ENCODE measurements at places on chromosomes 6 and 20. TPM values are rescaled to one million over a fixed set of nuclear protein-coding genes. Genes with fewer than 3 reads are reported as not detected.
A peak's percentile ranks its signal among the peaks of the same experiment; 100 is the strongest.

Gene HCRTR2
- not detected for total RNA-seq

GRCh38 chr6:40999569-40999968, 39.5 kb downstream of the UNC5CL start:
- DNase-seq, result peak; percentile 72

DNA sequence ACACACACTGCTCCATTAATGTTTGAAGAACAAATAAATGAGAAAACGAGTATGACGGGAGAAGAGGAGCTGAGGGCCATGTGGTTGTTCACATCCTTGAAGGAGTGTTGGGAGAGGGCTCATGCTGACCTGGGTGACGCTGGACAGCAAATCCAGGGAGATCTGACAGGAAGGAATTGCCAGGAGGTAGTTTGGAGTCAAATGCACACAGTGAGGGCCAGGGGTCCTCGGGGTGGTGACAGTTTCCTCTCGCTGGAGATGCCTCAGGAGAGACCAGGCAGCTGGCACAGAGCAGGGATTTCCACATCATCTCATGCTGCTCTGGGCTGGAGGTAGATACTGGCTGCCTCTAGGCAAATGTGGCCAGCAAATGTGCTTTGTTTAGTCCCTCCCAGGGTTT, 2.0 kb upstream of the TMEM181 start:
- no peak for DNase-seq

Gene MMP24
- 0.20 TPM for total RNA-seq

Gene TNXB
- 24.7 TPM for total RNA-seq

- DNase-seq, result no peak
Measured at GRCh38 chr6:36914227-36914794, 28.6 kb downstream of the C6orf89 start.

DNA sequence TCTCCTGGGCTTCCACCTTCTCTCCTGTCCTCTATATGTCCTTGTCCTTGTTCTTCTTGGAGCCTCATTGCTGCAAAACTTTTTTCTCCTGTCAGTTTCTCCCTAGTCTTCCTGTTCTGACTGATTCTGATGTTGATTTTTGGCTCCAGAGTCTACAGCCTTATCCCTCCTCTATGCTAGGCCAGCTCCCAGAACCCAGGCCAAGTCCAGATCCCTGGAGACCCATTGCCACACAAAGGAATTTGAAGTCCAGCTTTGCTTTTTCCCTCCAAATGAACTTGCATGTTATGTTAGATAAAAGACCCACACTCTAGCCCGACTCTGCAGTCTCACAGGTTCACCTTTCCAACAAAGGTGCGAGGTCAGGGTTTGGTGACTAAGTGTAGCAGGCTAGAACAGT, 203.1 kb downstream of the FNDC1 start:
- no peak for DNase-seq

Gene ZSWIM3
- 1.5 TPM for total RNA-seq

GRCh38 chr6:170013815-170014214, 262.4 kb downstream of the ERMARD start:
- DNase-seq, result no peak

DNA sequence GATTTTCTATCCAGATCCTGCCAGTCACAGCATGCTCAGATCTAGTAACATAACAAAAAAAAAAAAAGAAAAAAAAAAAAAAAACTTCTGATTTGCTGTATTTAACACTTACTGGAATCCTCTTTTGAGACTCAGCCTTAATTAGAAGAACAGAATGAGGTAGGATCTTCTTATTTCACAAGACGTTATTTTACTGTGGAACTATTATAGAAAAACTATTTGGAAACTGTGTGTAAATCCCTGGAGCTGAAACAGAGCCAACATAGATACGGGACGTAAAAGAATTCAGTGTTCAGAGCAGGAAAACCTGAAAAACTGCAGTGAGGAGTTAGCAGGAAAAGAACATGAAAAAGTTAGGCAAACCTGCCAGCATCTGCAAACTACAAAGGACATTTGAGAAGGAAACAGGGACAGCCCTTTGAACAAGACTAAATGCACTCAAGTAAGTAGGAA, 3.4 kb upstream of the ZNF217 start:
- no peak for DNase-seq

GRCh38 chr6:132491303-132491702, 21.6 kb downstream of the STX7 start:
- DNase-seq, result no peak

DNA sequence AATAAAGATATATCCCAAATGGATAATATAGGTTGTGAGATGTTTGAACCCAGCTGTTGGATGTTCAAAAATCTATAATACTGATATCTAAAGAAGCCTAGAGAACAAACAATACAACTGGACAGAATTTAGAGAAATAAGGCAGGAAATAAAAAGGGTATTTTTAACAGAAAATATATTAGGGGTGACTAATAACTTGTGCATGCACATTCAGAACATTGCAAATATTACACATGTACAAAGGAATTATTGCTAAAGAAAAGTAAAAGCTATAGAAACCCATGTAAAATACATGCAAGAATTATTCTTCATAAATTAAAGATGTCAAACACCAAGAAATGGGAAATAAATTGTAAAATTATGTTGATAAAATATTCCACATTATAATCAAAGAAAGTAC, 32.7 kb upstream of the HCRTR2 start:
- DNase-seq, result no peak

Gene TP53TG5
- total RNA-seq, result not detected

Gene FAM83C
- not detected for total RNA-seq

DNA sequence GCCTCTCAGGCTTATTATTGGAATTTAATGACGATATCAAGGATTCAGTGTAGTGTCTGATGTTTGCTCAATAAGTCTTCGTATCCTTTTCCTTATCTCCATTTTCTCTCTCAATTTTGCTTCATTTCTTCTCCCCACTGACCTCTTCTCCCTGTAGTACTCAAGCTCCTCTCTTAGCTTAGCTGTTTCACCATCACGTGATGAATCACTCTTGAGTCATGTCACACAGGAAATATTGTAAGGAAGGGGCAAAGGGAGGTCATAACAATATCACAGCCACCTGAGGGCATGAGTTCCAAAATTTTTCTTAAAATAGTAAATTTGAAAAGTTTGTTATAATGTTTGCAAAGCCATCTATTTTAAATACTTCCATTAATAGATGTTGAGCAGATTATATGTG, 392.2 kb upstream of the MARCKS start:
- DNase-seq, result no peak

DNA sequence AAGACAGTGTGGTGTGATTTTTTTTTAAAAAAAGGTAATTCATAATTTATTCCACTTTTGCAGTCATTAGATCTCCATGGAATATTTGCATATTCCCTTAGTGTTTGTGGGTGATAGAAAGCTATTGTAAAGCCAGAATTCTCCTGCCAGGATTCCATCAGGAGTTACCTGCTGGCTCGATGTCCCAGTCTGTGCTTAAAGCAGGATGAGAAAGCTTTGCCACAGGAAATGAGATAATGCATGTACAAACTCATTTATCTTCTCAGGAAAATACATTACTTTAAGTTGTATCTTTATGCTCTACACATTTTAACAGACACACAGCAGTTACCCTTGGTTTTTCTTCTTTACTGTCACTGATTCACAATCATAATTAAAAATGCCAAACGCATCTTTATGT, 553.0 kb downstream of the CD109 start:
- no peak for DNase-seq

- no peak for DNase-seq
Measured at GRCh38 chr6:31053873-31054272, 43.6 kb downstream of the MUC22 start.

GRCh38 chr6:2026133-2026532, 219.3 kb downstream of the GMDS start:
- no peak for DNase-seq

- no peak for DNase-seq
Measured at GRCh38 chr6:34836008-34836407, 44.1 kb downstream of the BLTP3A start.

GRCh38 chr6:100347901-100348550, 116.7 kb downstream of the SIM1 start:
- no peak for DNase-seq

DNA sequence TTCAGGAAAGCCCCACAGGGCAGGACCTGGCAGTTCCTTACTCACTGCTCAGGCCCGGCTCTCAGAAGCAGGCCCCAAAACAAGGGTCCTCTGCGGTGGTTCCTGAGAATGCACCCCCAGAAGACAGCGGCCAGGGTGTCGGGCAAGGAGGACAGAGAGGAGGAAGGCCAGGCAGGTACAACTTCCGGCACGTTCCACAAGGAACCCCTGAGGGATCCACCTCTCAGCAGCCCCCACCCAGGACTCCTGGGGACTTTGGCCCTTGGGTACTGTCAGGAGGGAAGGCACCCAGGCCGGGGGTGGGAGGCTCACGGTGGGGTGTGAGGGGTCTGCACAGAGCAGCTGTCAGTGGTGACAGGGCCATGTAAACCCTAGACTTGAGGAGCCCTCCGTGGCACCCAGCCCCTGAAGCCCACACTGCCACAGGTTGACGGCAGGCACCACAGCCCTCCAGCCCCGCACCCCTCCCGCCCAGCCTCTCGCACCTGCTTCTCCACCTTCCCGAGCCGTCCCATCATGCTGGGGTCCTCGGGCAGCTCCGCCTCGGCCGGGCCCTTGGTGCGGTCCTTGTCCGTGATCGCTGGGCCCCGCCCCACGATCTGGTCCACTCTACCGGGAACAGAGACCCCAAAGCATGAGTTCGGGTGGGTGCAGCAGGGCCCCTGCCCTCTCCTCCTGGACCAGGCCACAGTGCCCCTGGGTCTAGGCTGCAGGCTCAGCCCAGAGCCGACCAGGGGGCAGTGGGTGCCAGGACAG, 47.0 kb upstream of the CHRNA4 start:
- DNase-seq, result no peak

Gene TSHZ2
- 3.8 TPM for total RNA-seq

GRCh38 chr6:31578184-31579118, 3.1 kb downstream of the TNF start:
- no peak for DNase-seq

GRCh38 chr20:3010985-3011723, 32.3 kb upstream of the GNRH2 start:
- DNase-seq, result no peak

DNA sequence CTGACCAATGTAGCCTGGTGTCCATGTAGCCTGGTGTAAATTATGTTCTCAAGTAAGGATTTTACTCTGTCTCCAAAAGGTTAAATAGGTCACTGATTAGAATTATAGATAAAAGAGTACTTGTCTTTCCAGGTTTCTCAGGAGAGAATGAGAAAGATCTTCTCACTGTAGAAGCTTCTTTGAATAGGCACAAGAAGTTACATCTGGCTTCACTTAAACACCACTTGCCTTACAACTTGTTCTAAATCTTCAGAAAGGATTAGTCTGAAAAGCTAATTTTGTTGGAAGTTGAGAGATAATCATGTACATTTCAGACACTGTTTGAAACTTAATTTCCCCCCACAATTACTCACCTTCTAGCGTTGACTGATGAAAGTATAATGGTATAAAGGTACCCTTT, 275.3 kb downstream of the FARS2 start:
- DNase-seq, result no peak

Gene LY6G5C
- total RNA-seq, result 2.1 TPM

- DNase-seq, result no peak
Measured at GRCh38 chr6:138592749-138593123, 93.4 kb upstream of the NHSL1 start.

GRCh38 chr6:27273783-27274182, 26.3 kb downstream of the PRSS16 start:
- no peak for DNase-seq

GRCh38 chr6:90397929-90398674, 101.5 kb upstream of the BACH2 start:
- DNase-seq, result no peak

GRCh38 chr6:149922642-149923326, at the start of gene RAET1G:
TSS of gene RAET1G (minus strand) at chr6:149923121. CDS start at chr6:149923010, 111 bp downstream.
- DNase-seq, result peak; percentile 93

- DNase-seq, result no peak
Measured at GRCh38 chr6:38688579-38689087, 14.3 kb downstream of the GLO1 start.

DNA sequence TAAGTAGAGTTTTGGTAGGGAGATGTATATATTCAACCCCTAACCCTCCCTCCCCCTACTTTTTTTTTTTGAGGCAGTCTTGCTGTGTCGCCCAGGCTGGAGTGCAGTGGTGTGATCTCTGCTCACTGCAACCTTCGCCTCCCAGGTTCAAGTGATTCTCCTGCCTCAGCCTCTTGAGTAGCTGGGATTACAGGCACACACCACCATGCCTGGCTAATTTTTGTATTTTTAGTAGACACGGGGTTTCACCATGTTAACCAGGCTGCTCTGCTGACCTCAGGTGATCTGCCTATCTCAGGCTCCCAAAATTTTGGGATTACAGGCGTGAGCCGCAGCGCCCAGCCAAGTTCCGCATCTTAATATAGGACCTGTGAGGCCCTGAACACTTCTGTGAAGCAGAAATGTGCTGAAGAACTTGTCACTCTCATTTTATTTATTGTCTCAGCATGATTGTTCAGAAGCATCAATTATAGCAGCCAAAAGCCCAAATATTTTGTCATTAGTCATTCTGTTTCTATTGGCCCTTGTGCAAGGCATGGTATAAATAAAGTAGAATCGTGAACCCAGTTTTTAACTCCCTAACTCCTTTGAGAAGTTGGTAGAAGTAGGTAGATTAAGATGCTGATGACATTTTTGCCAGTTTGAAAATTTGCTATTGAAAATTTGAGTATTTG, 19.4 kb downstream of the DSTN start:
- no peak for DNase-seq

GRCh38 chr6:166556863-166557322, 29.6 kb downstream of the RAMACL start:
- DNase-seq, result peak; percentile 89

Gene VARS2
- 36.6 TPM for total RNA-seq

DNA sequence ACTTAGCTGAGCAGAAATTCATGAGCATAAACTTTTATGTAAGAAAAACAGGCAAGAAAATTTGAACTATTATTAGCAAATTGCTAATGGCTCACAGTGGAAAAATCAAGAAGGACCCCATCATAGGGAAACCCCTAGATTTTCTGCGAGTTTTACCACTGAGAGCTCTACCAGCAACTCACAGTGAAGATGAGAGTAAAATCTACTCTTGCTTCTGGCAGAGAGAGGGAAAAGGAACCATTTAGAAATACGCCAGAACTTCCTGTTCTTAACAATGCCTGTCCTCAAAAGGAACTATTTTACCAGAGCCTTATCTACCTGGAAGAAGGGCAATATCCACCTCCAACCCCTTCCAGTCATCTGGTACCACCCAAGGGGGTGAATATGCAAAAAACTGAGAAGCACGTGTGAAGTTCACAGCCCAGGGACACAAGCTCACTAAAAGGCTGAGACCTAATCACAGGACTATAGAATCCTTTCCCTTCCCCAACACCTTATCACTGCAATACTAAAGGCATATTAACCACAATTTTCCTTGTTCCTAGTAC, 34.4 kb upstream of the ASF1A start:
- no peak for DNase-seq

Gene MPIG6B
- 0.37 TPM for total RNA-seq

GRCh38 chr6:52180787-52181558, 5.2 kb upstream of the IL17A start:
- no peak for DNase-seq

Gene TPX2
- 1.1 TPM for total RNA-seq
